ENCODE measurements at places on chromosomes 3 and 15.

DNA sequence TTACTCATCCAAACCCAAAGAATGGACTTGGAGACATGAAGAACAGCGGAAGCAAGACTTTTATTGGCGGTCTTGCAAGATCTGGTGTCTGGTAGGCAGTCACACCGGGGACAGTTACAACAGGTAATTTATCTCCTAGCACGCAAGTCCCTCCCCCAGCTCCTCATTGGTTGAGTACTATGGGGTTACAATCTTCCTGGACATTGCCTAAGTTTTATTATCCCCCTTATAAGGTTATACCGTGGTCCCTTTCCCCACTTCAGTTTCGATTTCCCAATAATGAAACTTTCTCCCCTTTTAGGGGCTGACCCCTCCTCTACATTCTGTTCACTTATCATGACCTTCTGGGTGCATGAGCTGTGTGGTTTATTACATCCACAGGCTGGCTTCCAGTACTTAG, 18.7 kb downstream of the ARL8B start:
- no peak for DNase-seq

- DNase-seq: no peak
These were observed 21.0 kb upstream of the FAM174B start for GRCh38 chr15:92676561-92676960.

GRCh38 chr3:143565951-143566350, 282.3 kb downstream of the SLC9A9 start:
- DNase-seq: no peak

DNA sequence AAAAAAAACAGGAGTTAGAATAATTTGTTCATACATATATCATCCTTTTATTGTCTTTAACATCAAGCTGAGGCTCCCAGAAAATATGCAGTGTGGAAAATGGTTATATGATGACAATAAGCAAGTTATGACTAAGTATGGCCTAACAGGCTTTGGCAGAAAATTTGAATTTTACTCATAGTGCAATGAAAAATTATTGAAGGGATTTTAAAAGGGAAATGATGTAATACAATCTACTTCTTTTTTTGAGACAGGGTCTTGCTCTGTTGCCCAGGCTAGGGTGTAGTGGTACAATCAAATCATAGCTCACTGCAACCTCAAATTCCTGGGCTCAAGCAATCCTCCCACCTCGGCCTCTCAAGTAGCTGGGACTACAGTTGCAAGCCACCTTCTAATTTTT, 78.7 kb downstream of the FAIM start:
- no peak for DNase-seq

GRCh38 chr3:15011174-15011573, 53.9 kb downstream of the MRPS25 start:
- DNase-seq: no peak

DNA sequence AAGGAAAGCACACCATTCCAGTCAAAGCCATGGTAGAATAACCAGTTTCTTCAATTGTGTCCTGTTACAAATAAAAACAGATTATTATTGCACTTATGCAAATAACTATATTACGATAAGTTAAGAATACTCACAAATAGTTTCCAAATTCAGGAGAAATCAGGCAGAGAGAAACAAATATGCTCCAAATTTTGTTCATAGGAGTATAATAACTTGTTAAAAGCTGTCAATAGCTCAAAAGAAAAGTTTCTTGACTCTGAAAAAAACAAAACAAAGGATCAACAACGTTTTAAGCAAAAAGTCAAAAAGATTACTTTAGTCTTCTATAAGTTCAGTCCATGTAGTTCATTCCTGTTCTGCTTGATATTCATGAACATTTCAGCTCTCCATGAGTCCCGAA, 59.7 kb upstream of the BDH1 start:
- DNase-seq: no peak

DNA sequence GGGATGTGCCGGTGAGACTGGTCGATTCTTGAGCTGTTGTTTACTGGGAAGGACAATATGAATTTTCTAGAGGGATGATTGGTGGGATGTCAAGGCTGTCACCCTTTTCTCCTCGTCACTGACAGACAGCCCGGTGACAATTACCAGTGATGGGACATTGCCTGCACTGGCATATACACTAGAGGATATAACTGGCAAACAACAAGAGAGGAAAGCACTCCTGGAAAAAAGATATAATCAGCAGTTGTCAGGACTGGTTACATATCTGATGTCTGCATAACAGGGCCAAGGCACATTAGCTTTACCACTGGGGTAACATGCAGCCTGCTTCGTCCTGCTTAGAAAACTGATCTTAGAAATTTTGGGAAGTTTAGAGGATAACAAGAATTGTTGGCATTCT, 131.1 kb downstream of the ROBO2 start:
- no peak for DNase-seq

DNA sequence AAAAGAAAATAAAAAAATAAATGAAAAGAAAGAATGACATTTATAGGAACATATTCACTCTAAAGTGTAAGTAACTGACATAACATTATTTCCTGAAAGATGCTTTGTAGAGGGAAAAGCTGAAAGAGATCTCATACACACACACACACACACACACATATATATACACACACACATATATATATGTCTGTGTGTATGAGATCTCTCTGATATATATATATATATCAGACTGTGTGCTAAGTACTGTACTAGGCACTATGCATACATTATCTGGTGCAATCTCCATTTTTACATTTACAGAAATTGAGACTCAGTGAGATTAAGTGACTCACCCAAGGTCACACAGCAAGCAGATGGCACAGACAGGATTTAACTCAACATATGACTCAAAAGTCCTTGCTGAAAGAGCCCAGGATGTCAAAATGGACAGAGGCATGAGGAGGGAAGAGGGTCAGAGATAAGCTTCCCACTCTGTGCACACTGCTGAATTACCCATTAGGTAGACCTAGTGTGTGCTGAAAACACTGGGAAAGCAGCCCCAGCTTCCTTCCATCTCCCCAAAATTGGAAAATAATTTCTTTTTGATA, 15.0 kb downstream of the BHLHE40 start:
- no peak for DNase-seq

- peak; percentile 66 for DNase-seq
These were observed 46.6 kb downstream of the ZFAND6 start for GRCh38 chr15:80106051-80106450.

DNA sequence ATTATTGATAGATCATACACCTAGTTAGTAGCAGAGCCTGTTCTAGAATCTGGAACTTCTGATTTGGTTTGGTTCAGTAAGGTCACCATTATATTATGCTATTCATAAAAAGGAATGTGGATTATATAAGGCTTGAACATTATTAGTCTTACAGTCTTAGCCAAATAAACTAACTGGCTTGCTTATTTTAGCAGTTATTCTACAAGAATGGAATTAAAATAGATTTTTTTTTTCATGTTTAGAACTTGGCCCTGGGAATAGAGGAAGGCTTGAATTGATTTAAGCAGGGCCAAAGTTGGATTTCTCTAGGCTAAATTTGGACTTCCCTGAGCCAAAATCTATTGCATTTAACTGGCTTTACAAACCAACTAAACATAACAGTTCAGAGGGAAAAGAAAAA, 24.4 kb downstream of the DTWD1 start:
- no peak for DNase-seq

GRCh38 chr3:12751571-12751970, 7.5 kb downstream of the TMEM40 start:
- no peak for DNase-seq

GRCh38 chr15:101615986-101616848, 36.0 kb downstream of the TM2D3 start:
- no peak for DNase-seq

DNA sequence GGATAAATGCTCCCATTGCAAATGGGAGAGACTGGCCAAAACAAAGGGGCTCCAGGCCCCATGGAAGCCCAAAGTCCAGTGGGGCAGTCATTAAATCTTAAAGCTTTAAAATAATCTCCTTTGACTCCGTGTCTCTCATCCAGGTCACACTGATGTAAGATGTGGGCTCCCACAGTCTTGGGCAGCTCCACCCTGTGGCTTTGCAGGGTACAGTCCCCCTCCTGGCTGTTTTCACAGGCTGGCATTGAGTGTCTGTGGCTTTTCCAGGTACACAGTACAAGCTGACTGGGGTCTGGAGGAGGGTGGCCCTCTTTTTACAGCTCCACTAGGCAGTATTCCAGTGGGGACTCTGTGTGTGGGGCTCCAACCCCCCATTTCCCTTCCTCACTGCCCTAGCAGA, 45.9 kb downstream of the NIPA2 start:
- no peak for DNase-seq

DNA sequence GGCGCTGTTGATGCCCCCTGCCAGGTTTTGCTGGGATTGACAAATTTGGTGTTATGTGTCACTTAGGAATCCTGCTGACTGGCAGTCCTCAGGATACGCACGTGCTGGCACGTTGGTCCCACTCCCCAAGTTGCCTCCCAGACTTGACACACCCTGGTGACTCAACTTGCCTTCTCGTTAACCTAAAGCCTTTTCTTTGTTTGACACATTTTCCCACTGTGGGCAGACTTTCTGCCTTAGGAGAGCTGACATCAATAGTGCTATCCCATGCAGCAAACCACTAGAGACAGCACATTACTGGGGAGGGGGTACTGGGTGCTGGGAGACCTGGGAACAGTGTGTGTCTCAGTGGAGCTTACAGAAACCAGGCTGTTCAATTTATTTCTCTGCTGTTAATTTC, 104.3 kb downstream of the OXNAD1 start:
- no peak for DNase-seq

- no peak for DNase-seq
These were observed 41.9 kb downstream of the NDUFB4 start for GRCh38 chr3:120637851-120638559.

GRCh38 chr3:194623449-194624290, 9.5 kb downstream of the TMEM44 start:
- DNase-seq: no peak

DNA sequence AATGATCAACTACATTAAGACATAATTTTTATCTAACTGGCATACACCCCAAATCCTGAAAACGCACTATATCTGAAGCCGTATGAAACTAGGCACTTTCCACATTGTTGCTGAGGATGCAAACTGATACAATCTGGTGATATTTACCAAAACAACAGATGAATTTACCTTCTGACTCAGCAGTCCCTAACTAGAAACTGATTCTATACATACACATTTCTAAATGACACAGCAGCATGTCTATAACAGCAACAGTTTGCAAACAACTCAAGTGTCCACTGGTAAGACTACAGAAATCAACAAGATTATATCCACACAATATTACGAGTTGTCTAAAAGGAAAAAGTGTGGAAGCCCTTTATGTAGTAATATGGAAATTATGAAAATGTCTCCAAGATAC, 22.9 kb downstream of the SECISBP2L start:
- DNase-seq: no peak

GRCh38 chr3:159795042-159795441, 193.6 kb upstream of the IL12A start:
- DNase-seq: no peak

DNA sequence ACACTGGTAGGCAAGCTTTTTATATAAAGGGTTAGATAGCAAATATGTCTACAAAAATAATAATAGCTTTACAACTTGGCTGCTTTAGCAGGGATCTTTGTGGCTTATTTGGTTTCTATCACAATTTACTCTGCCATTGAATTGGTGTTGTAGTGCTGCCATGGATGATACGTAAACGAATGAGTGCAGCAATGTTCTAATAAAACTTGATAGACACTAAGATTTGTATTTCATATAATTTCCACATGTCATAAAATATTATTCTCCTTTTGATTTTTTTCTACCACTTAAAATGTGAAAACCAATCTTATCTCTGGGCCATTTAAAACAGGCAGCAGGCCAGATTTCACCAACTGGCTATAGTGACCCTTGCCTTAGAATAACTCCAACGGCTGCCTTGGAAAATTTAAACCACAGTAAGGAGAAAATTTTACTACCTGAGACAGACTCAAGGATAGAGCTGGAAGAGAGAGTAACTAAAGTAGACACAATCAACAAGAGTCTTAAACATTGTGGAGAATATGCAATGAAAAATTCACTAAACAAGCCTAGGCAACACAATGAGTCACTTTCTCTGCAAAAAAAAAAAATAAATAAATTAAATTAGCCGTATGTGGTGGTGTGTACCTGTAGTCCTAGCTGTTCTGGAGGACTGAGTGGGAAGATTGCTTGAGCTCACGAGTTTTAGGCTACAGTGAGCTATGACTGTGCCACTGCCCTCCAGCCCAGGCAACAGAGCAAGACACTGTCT, 8.1 kb downstream of the NPHP3 start:
- DNase-seq: no peak

- DNase-seq: no peak
These were observed 205.4 kb upstream of the IGF1R start for GRCh38 chr15:98442901-98443300.

DNA sequence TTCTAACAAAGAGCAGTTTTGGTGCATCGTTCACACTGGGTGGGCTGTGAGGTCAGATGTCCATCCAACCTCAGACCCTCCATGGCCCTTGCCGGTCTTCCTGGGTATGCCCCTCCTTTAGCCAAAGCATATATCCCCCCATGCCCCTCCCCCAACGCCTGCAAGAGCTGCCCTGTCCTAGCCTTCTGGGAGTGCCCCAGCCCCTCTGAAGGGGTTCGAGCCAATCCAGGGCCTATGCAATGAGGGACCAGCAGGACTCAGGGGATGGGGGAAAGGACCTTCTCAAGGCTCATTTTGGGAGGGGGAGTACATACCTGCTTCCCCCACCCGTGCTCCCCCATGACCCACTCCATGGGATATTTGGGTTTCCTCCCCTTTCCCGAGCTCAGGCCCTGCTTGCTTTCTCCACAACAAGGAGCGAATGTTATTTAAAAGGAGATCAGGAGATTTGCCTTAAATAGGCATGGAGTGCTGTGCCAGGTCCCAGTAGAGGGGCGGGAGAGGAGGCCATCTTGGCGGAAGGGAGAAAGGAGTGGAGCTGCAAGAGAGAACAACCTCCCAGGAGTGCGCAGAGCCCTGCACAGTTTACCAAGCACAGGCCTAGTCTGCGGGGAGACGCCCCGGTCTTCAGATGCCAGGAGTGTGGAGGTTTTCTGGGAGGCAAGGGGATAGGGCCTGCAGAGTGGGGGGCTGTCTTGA, 18.2 kb downstream of the PIF1 start:
- no peak for DNase-seq

- peak; percentile 39 for DNase-seq
These were observed 1028.2 kb downstream of the MCTP2 start for GRCh38 chr15:95259513-95259912.

GRCh38 chr3:167668651-167669050, 14.9 kb upstream of the WDR49 start:
- DNase-seq: no peak

DNA sequence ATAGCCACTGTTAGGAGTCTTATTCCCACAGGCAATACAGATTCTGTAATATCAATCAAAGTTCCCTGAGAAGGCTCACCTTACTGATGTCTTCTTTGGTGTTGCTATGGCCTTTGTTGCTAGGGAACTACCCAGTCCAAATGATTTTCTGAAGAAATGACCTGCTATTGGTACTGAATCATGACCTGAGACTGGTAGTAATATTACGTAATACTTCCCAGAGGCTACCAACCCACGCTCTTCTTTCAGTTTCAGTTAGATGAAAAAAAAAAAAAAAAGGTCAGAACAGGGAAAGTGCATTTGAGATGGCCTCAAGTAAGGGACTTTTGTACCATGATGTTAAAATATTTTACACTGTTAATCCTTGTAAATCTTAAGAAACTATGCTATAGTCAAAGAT, 1092.5 kb upstream of the EPHA6 start:
- DNase-seq: no peak

GRCh38 chr3:193548406-193548805, 6.3 kb downstream of the ATP13A4 start:
- DNase-seq: no peak

Data from HS-5 (cell line).